Activated CD8-positive, alpha-beta memory T cell treated with anti-CD3 and anti-CD28 coated beads for 24 hours (primary cell): ENCODE measurements at places on chromosomes 3 and 15.

- no peak for DNase-seq
These were observed 133.5 kb upstream of the THBS1 start for GRCh38 chr15:39447346-39447745.

DNA sequence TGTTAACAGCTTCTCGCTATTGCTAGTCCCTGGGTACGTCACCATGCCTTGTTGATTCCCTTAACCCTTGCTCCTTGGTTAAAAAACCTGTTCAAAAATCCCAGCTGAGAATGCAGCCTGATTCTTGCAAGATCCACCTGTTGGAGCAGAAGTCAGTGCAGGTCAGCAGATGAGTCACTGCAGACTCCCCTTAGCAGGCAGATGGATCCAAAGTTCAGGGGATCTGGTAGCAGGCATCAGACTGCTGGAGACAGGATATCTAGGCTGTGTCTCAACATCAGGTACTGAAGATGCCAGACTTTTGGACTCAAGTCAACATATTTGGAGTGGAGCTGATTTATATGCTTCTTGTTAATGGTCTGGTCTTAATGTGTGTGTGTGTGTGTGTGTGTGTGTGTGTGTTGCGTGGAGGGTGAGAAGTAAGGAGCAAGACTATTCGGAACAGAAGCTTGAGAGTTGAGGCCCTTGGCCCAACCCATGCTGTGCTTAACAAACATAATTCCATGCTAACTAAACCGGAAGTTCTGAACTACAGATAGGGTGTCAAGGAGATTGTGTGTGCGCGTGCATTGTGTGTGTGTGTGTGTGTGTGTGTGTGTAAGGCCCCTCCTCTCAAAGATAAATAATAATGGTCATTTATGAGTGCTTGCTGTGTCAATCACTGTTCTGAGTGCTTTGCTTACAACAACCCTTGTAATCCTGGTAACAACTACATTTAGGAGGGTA, 1.0 kb upstream of the C3orf52 start:
- DNase-seq: no peak

DNA sequence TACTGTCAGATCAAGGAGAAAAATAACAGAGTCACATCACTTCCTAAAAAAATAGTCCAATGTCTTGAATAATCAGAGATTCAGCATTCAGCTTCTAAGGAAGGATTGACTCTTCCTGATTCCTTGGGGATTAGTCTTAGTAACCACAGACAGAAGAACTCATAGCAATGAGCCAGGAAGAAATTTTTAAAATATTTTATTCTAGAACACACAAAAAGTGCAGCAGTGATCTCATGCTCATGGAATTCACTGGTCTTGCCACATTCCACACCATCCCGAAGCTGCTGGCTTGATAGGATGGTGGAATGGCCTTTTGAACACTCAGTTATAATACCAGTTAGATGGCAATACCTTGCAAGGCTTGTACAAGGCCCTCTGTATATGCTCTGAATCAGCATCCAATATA, 43.0 kb upstream of the ABI3BP start:
- DNase-seq: no peak

- DNase-seq: no peak
These were observed 30.9 kb downstream of the VIPR1 start for GRCh38 chr3:42533161-42533897.

- DNase-seq: no peak
These were observed 1335.1 kb upstream of the ALCAM start for GRCh38 chr3:104031598-104031997.

DNA sequence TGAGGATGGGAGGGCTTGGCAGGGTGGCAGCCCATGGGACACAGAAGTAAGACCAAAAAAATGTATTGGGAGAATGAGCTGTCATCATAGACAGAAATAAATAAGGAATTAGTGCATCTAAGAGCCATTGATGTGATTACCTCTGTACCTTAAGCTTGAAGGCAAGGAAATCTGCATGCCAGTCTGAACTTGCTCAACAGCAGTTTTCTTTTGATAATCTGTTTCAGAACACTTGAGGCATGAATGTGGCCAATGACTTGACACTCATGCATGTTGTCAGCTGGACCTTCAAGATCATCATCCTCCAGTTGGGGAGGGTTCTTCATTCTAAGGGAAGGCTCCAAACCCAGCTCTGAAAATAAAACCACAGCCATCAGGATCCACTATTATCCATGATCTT, 148.5 kb downstream of the DCLK3 start:
- DNase-seq: no peak

- no peak for DNase-seq
These were observed 27.8 kb upstream of the GOLIM4 start for GRCh38 chr3:168123201-168124176.

DNA sequence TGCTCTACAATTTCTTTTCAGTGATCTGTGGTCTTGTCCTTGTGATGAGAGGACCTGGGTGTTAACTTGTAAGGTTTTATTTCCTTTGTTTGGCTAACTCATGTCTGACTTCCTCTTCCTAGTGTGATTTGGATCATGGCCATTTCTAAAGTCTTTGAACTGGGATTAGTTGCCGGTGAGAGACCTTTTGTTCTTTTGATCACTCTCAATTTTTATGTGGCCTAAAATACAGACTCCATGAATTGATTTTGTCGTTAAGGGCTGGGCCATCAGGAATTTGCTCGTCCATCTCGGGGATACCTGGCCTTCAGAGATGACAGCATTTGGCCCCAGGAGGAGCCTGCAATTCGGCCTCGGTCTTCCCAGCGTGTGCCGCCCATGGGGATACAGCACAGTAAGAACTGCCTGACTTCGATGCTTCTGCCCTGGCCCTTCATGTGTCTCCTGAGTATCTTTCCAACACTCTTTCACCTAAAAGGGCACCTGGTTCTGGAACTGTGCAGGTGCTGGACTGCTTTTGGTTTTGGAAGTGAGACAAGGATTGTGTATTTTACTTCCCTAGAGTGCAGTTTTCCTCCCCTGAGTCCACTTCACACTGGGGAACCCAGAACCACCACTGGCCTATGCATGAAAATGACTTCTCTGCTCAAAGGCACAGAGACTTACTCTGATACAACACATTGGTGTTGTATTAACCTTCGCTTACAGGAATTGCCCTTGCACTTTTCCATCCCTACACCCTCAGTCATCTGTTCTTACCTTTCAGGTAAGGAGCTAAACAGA, 13.1 kb upstream of the LRRC2 start:
- DNase-seq: no peak

DNA sequence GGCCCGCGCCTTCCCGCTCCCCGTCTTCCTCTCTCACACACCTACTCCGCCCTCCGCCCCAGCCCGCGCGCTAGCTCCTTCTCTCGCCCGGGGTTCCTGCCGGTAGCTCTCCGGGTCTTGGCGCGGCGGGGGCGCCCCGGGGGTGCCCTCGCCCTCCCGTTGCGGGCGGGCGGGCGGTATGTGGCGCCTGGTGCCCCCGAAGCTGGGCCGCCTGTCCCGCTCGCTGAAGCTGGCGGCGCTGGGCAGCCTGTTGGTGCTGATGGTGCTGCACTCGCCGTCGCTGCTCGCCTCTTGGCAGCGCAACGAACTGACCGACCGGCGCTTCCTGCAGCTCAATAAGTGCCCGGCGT, 507 bp downstream of the DIPK2A start:
- no peak for DNase-seq

DNA sequence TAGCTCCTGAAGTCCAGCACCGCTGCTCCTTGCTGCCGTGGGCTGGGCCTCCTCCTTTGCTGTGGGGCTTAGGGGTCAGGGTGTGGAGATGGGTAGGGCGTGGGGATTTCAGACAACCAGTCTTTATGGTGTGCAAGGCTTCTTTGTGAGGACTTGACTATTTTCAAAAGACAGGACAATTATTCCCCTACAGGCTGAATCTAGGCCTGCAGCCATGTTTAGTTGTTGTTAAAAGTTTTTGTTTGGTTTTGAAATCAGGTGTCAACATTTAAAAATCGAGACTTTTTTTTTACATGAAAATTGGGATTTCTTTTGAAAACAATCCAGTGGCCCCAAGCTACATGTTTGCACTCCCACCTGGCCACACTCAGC, 10.6 kb downstream of the RPL32 start:
- DNase-seq: no peak

DNA sequence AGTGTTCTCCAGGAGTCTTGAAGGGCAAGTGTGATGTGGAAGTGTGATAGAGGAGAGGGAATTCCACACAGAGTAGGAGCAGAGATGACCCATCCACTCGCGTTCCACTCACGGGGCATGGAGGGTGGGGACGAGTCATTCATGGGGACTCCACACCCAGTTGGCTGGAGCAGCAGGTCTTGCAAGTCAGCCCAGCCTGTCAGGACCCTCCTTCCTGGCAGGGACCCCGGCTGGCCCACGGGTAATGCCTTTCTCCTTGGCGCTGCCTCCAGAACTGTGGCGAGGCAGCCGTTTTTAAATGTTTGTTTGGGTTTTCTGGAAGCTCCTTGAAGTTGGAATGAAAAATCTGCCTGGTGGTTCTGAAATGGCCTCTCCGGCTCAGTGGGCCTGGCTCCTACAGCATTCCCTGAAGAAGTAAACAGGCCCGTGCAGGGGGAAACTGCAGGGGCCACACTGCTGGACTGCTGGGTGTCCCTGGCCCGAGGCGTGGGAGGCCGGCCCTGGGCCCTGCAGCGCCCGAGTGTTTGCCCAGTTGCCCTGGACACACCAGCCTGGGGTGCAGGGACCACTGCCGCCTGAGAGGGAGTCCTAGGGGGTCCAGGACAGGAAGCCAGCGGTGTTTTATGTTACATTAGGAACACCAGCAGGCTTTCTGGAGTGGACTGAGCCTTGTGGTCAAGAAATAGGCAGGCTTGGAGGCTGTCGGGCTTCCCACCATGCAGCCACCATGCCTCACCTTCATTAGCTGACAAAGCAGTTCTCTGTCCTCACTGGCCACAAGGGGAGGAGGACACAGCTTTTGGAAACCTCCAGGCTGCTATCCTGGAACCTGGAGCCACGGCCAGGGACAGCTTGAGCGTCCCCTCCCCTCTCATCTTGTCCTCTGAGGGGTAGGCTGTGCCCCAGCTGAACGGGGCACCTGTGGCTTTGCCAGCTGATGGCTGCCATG, 61.3 kb downstream of the CEMIP start:
- DNase-seq: no peak

- no peak for DNase-seq
These were observed 454 bp downstream of the C15orf62 start for GRCh38 chr15:40770147-40770721.

- peak; percentile 28 for DNase-seq
These were observed 84.1 kb downstream of the CCNL1 start for GRCh38 chr3:157075693-157076420.

DNA sequence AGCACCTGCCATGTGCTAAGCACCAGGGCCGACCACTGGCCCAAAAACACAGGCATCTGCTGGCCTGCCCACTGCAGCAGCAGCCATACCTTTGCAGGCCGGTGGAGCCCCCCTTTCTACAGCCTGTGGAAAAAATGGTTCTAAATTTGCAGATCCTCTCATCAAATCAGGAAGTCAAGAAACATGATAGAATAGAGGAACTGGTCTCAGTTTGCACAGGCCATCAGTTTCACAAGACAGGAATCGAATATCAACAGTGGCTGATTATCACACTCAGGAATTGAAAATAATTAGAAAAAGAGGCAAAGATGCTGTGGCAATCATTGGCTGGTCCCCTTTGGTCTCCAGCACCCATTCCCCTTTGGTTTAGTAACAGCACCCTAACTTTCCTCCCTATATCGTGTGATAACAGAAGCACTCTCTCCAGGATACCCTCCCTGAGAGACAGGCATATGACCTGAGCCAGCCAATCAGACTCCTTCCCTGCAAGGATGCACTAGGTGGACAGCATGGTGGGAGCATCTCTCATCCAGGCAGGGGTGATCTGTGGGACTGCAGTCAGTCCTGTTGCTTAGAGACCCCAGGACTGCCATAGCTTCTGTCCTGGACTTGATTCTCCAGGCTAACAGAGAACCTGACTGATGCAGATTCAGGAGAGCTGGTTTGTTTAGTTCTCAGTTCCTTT, 3.5 kb upstream of the PAK6 start:
- no peak for DNase-seq

DNA sequence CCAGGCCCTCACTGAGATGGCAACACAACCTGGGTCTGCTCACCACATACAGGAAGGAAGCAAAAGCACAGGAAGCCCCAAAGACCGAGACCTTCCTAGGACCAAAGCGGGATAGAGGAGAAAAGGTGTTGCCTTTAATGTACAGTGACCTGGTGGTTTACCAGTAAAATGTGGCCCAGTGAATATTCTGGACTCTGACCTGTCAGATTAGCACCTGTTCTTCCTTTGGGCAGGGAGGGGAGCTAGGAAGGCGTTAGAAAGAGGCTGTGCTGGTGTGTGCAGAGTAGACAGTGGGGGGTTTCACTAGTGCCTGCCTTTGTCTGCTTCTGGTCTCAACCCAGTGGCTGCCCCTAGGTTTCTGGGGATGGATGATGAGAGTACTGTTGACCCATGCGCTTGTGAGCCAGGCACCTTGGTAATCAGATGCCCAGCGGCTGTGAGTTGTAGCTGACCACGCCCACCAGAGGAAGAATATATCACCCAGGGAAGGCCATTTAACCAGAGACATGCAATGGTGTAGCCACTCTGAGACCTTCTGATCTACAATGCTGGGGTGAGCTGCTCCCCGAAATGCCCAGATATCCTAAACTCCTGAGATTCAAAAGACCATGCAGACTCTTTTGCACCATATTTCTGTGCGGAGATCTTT, 90.1 kb upstream of the NEO1 start:
- no peak for DNase-seq

- DNase-seq: no peak
These were observed 254.9 kb downstream of the TLE3 start for GRCh38 chr15:69842851-69843250.

DNA sequence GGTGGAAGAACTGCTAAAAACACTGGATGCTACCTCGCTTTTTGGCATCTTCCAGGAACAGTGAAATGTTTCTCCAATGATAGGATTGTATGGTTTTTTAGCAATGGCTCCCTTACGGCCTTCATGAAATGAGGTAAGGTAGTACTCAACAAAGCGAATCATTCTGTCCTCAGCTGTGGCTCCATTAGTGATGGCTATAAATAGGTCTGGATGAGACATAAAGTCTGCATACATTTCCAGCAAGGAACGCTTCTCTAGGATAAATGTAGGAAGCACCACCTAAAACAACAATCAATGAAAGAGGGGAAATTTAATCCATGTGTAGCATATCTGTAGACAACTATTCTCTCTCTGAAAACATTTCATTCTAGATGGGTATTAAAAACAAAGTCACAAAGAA, 32.4 kb upstream of the SNX4 start:
- DNase-seq: no peak

GRCh38 chr3:86865506-86865905, 125.4 kb downstream of the VGLL3 start:
- no peak for DNase-seq

DNA sequence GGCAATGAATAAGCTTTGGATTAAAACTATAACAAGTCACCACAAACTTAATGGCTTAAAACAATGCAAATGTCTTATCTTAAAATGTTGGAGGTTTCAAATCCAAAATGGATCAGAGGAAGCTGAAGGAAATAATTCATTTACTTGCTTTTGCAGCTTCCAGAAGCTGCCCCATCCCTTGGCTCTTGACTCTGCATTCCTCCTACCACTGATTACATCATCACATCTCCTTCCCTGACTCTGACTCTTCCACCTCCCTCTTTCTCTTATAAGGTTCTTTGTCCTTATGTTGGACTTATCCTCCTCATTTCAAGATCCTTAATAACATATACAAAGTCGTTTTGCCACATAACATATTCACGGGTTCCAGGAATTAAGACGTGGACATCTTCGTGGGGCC, 982.8 kb upstream of the ROBO1 start:
- DNase-seq: no peak
